ENCODE measurements at places on chromosomes 3 and 15. TPM values are rescaled to one million over a fixed set of nuclear protein-coding genes. Genes with fewer than 3 reads are reported as not detected.

GXYLT2 gene
- total RNA-seq: 4.7 TPM

CCR3 gene
- not detected for total RNA-seq

KLHL40 gene
- not detected for total RNA-seq

RFTN1 gene
- 7.9 TPM for total RNA-seq

TRH gene
- 4.4 TPM for total RNA-seq

FLNB gene
- total RNA-seq: 21.9 TPM

SERPINI2 gene
- 0.74 TPM for total RNA-seq

ABI3BP gene
- 3.0 TPM for total RNA-seq

GP5 gene
- under 0.01 TPM for total RNA-seq

FNDC3B gene
- 11.1 TPM for total RNA-seq

TTLL13 gene
- under 0.01 TPM for total RNA-seq

COL8A1 gene
- total RNA-seq: 3.4 TPM

HRG gene
- total RNA-seq: not detected

LMLN gene
- total RNA-seq: 8.6 TPM

GOLGA6L7 gene
- total RNA-seq: not detected

GOLGA8R gene
- 0.49 TPM for total RNA-seq

RASGRP1 gene
- total RNA-seq: 12.5 TPM

HRH1 gene
- total RNA-seq: 1.7 TPM

TMCO5A gene
- not detected for total RNA-seq

RHOV gene
- 8.9 TPM for total RNA-seq

GOLGA6B gene
- total RNA-seq: not detected

CCR8 gene
- total RNA-seq: not detected

PLCB2 gene
- 3.0 TPM for total RNA-seq

HES1 gene
- total RNA-seq: 16.2 TPM

RASL12 gene
- 2.2 TPM for total RNA-seq

GOLGA8G gene
- total RNA-seq: not detected

KNG1 gene
- total RNA-seq: not detected

SEMA3G gene
- 3.7 TPM for total RNA-seq

SCN11A gene
- 0.25 TPM for total RNA-seq

DNAH1 gene
- 1.7 TPM for total RNA-seq

BNC1 gene
- under 0.01 TPM for total RNA-seq

HYPK gene
- total RNA-seq: 6.4 TPM

ALS2CL gene
- 1.5 TPM for total RNA-seq

PGBD4 gene
- 3.2 TPM for total RNA-seq

CIDEC gene
- total RNA-seq: not detected

DUOX2 gene
- not detected for total RNA-seq

ADAMTS7 gene
- total RNA-seq: 10.6 TPM

C15orf62 gene
- total RNA-seq: not detected

MYZAP gene
- total RNA-seq: 0.25 TPM

RBP2 gene
- not detected for total RNA-seq

CCR2 gene
- 0.25 TPM for total RNA-seq

CLDN18 gene
- total RNA-seq: under 0.01 TPM

SLC9A9 gene
- 3.9 TPM for total RNA-seq

PTPRG gene
- 54.8 TPM for total RNA-seq

NFKBIZ gene
- total RNA-seq: 1.5 TPM

SYNM gene
- total RNA-seq: 14.0 TPM

A4GNT gene
- not detected for total RNA-seq

NEO1 gene
- 151 TPM for total RNA-seq

TLR9 gene
- total RNA-seq: not detected

COLQ gene
- 1.7 TPM for total RNA-seq

KIF7 gene
- total RNA-seq: 4.4 TPM

GHSR gene
- total RNA-seq: not detected

WDR72 gene
- under 0.01 TPM for total RNA-seq

SLITRK3 gene
- total RNA-seq: 10.3 TPM

FES gene
- 3.7 TPM for total RNA-seq

THPO gene
- under 0.01 TPM for total RNA-seq
